ENCODE measurements at places on chromosomes 1 and 21. TPM values are rescaled to one million over a fixed set of nuclear protein-coding genes. Genes with fewer than 3 reads are reported as not detected.

GRCh38 chr1:227567256-227567655 is 3.9 kb downstream of the ZNF678 start:
- H3K27ac ChIP-seq, result no peak overlapping the region
- no peak overlapping the region for H3K4me3 ChIP-seq
- H3K27me3 ChIP-seq, result no peaks in the 10 kb centered on the region
- no peak for DNase-seq
- H3K4me1 ChIP-seq, result no peaks in the 10 kb centered on the region

- peaks cover 8% of the 10 kb centered on the region for H3K4me1 ChIP-seq
- H3K27ac ChIP-seq, result no peak overlapping the region
- H3K27me3 ChIP-seq, result no peaks in the 10 kb centered on the region
- H3K36me3 ChIP-seq, result no peaks in the 10 kb centered on the region
Measured at GRCh38 chr1:2644171-2644570, 11.4 kb upstream of the MMEL1 start.

DNA sequence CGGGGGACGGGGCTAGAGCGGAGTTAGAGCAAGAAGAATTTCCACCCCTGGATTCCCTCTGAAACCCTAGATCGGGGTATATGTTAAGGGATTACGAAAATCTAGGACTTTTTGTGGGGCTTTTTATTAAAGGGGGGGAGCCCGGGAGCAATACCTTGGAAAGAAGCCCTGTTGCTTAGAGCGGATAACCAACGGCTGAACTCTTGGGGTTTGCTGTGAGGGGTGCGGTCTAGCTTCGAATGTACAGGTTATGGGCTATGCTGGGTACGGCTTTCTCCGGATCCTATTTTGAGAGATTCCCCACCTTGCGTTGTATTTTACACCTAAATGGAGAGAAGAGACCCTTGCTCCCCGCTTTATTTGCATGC is 626 bp downstream of the DYRK3 start:
- no peaks in the 10 kb centered on the region for H3K27me3 ChIP-seq
- DNase-seq, result no peak
- H3K4me1 ChIP-seq, result peaks cover 22% of the 10 kb centered on the region
- H3K4me3 ChIP-seq, result peak overlapping the region; percentile 83

- H3K27ac ChIP-seq, result no peak overlapping the region
- H3K36me3 ChIP-seq, result no peaks in the 10 kb centered on the region
- DNase-seq, result no peak
- no peaks in the 10 kb centered on the region for H3K4me1 ChIP-seq
Measured at GRCh38 chr1:171983584-171983983, 142.3 kb downstream of the DNM3 start.

GRCh38 chr1:186292875-186293274 is 82.2 kb downstream of the TPR start:
- H3K36me3 ChIP-seq, result no peaks in the 10 kb centered on the region
- H3K27me3 ChIP-seq, result no peaks in the 10 kb centered on the region
- no peak overlapping the region for H3K4me3 ChIP-seq
- no peak for DNase-seq
- H3K27ac ChIP-seq, result no peak overlapping the region

- no peaks in the 10 kb centered on the region for H3K4me1 ChIP-seq
- H3K27ac ChIP-seq, result no peak overlapping the region
- H3K4me3 ChIP-seq, result no peak overlapping the region
- no peaks in the 10 kb centered on the region for H3K36me3 ChIP-seq
- DNase-seq, result no peak
- no peaks in the 10 kb centered on the region for H3K27me3 ChIP-seq
Measured at GRCh38 chr1:206982216-206982615, 12.0 kb upstream of the FCAMR start.

GRCh38 chr1:22688466-22688865 is 22.2 kb upstream of the EPHB2 start:
- no peaks in the 10 kb centered on the region for H3K27me3 ChIP-seq
- H3K4me1 ChIP-seq, result no peaks in the 10 kb centered on the region
- no peak overlapping the region for H3K27ac ChIP-seq
- DNase-seq, result no peak
- no peaks in the 10 kb centered on the region for H3K36me3 ChIP-seq
- no peak overlapping the region for H3K4me3 ChIP-seq

EPHA2 gene
- total RNA-seq, result 42.7 TPM

L1TD1 gene
- not detected for total RNA-seq

GRCh38 chr1:101191049-101191448 is 45.8 kb upstream of the S1PR1 start:
- H3K36me3 ChIP-seq, result no peaks in the 10 kb centered on the region
- H3K4me1 ChIP-seq, result no peaks in the 10 kb centered on the region
- H3K27me3 ChIP-seq, result no peaks in the 10 kb centered on the region
- no peak overlapping the region for H3K4me3 ChIP-seq

DNA sequence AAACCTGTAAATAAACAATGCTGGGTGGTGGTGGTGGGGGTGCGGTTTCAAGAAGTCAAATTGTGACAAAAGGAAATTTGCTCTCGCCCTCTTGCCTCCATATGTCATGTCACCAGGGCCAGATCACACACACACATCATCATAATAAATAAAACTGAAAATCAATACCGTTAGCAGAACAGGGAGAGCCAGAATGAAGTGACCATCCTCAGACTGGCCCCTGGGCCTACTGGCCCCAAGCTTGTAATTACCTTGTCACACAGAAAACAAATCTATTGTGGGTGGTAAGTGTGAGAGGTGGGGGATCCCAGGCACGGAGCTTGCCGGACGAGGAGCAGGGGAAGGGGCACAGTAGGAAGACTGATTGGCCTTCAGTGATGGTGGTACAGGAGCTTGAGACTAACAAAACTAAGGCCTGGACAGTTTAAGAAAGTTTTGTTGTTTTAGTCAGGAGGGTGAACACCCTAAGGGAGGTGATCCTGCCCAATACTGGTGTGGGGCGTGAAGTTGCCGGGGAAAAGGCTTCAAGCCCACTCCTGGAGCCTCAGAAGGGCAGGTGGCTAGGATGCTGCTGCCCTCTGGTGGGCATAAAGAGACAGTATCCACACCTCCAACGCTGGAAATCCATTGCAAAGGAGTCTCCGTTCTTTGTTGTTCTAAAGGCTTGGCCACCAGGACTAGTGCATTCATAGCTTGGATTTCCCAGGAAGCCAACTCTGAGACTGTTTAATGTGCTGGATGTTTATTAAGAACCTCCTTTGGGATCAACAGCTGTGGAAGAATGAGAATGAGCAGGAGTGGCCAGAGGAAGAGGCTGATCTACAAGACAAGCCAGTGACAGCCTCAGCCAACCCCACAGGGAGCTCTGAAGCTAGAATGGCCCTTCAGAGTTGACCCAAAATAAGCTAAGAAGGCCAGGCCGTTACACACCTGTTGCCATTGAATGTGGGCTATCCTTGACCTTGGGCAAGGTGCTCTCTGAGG is 8.1 kb upstream of the C1orf216 start:
- H3K27me3 ChIP-seq, result no peaks in the 10 kb centered on the region
- DNase-seq, result no peak
- no peaks in the 10 kb centered on the region for H3K4me1 ChIP-seq
- no peaks in the 10 kb centered on the region for H3K36me3 ChIP-seq
- no peak overlapping the region for H3K27ac ChIP-seq

DNA sequence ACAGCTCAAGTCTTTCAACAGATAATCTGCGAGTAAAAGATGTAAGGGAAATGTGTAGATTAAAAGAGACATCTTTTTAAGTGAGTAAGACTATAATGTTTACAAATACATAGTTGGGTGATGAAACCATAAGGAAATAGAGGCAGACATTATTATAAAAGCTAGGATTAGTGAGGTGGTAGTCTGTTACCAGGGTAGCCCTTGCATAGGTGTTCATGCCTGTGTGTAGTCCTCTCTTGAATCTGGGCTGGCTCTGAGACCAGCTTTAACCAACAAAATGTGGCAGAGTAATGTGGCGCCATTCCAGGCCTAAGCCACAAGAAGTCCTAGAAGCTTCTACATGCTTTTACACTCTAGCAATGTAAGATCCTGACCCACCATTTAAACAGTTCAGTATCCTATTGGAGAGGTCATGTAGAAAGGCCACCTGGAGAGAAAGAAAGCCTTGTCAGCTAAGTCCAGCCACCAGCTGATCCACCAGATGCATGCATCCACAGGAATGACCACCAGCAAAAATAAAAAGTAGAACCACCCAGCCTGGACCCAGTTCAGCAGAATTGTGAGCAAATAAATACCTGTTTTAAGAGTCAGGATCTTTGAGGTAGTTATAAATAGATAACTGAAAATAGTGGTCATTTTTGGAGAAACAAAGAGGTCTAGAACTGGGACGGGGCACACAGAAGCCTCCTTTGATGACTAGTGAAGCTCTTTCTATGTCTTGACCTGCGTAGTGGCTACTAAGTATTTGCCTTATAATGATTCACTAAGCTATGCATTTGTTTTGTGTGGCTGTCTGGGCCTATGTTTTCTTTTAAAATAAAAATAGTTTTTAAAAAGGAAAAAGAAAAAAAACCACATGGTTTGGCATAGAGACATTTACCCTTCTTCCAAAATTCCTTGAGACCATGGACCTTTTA is 8.1 kb downstream of the NIBAN1 start:
- H3K4me1 ChIP-seq, result peaks cover 36% of the 10 kb centered on the region
- no peaks in the 10 kb centered on the region for H3K27me3 ChIP-seq
- peaks cover 5% of the 10 kb centered on the region for H3K36me3 ChIP-seq
- H3K27ac ChIP-seq, result peak overlapping the region; percentile 75

DNA sequence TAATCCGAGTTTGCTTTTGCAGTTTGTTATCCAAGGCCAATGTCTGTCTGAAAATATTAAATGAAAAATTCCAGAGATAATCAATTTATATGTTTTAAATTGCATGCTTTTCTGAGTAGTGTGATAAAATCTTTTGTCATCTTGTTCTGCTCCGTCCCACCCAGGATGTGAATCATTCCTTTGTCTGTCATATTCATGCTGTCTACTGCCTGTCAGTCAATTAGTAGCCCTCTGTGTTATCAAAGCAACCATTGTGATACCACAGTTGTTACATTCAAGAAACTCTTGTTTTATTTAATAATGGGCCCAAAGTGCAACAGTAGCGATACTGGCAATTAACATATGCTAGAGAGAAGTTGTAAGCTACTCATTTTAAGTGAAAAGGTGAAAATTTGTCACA is 819.3 kb downstream of the BRINP3 start:
- no peak for DNase-seq
- H3K4me3 ChIP-seq, result no peak overlapping the region
- H3K27ac ChIP-seq, result no peak overlapping the region
- H3K36me3 ChIP-seq, result no peaks in the 10 kb centered on the region
- no peaks in the 10 kb centered on the region for H3K27me3 ChIP-seq
- H3K4me1 ChIP-seq, result no peaks in the 10 kb centered on the region

PLCH2 gene
- total RNA-seq, result not detected

GRCh38 chr21:36727866-36728265 is 29.0 kb downstream of the SIM2 start:
- H3K27ac ChIP-seq, result no peak overlapping the region
- H3K4me1 ChIP-seq, result no peaks in the 10 kb centered on the region
- no peaks in the 10 kb centered on the region for H3K27me3 ChIP-seq
- H3K36me3 ChIP-seq, result no peaks in the 10 kb centered on the region

DNA sequence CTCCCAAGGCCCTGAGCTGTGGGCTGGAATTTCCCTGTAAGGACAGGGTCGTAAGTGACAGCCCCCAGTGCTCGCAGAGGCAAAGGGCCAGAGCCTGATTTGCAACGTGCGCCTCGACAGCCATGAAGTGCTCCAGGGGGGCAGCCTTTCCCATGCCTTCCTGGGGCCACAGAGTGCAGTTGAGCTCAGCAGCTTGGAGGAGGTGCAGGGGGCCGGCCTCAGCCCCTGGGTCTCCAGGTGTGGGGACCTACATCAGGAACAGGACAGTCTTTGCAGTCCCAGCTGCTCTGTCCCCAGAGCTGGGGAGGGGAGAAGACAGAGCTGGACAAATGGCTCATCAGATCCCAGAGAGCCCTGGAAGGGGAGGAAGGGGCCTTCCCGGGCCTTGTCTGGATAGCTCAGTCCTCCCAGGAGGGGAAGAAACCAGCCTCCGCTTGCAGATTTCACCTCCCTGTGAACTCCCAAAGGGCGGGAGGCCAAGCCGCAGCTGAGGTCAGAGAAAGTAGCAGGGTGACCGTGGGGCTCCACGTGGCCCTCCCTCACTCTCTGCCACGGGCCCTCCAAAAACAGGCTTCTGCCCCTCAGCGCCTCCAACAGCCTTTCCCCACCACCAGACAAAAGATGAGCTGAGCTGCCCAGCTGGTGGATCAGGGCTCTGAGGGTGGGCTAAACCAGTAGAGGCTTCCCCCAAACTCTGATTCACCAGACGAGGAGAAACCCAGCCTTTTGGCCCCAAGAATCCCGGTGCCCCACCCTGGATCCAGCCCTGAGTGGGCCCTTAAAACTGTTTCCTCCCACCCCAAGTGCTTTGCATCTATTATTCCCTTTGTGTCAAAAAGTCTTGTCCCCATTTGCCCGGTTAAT is 76.5 kb downstream of the DHRS3 start:
- H3K36me3 ChIP-seq, result no peaks in the 10 kb centered on the region
- H3K27ac ChIP-seq, result peak overlapping the region; percentile 84
- no peaks in the 10 kb centered on the region for H3K27me3 ChIP-seq
- H3K4me1 ChIP-seq, result peaks cover 10% of the 10 kb centered on the region

MTARC2 gene
- 23.7 TPM for total RNA-seq

GRCh38 chr1:23100074-23100748 is 68.4 kb downstream of the LUZP1 start:
- no peak overlapping the region for H3K4me3 ChIP-seq
- DNase-seq, result peak; percentile 82
- no peaks in the 10 kb centered on the region for H3K36me3 ChIP-seq
- H3K27me3 ChIP-seq, result no peaks in the 10 kb centered on the region
- H3K4me1 ChIP-seq, result peaks cover 10% of the 10 kb centered on the region

CR1L gene
- not detected for total RNA-seq

GRCh38 chr1:94608142-94608851 is 66.7 kb upstream of the F3 start:
- H3K27ac ChIP-seq, result no peak overlapping the region
- no peak for DNase-seq
- H3K4me1 ChIP-seq, result no peaks in the 10 kb centered on the region
- H3K4me3 ChIP-seq, result no peak overlapping the region
- H3K27me3 ChIP-seq, result no peaks in the 10 kb centered on the region

DNA sequence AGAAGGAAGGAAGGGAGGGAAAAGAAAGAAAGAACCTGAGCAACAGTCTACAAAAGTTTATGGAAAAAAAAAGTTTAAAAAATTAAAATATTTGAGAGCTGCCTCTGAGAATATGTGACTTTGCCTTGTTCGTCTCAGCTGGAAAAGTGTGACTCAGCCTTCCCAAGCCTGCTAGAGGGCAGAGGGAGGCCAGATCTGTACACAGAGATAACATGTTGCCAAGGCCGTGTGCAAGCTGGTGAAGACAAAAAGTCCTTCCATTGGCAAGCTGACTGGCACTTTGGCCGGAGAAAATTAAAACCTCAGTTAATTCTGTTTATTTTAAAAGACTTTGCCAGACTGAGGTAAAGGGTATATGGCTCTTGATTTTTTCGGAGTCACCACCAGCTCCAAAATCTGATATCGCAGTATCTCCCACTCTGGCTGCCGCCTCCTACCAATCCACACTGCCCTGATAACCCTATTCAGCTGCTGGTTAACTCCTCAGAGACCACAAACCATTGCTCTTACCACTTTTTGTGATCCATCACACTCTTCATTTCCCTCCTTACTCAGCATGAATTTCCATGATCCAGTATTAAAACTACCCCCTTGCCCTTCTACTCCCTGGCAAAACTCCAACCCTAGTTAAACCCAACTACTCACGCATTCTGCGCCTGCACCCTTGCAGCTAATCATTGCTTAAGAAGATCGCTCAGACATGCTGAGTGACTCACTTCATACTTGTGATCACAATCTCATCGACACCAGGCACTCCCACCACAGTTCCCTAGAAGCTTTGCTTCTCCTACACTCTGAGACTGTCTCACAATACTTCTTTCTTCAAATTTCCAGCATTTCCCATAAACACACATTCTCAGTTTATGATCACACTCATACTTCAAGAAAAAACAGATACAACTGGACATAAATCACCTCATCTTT is 5.7 kb upstream of the PPP1R15B start:
- peak overlapping the region; percentile 36 for H3K4me3 ChIP-seq
- peaks cover 9% of the 10 kb centered on the region for H3K36me3 ChIP-seq
- DNase-seq, result peak; percentile 35
- no peaks in the 10 kb centered on the region for H3K27me3 ChIP-seq
- peaks cover 15% of the 10 kb centered on the region for H3K4me1 ChIP-seq
- peak overlapping the region; percentile 92 for H3K27ac ChIP-seq
